ENCODE measurements at places on chromosomes 2 and 18.

- no peak for DNase-seq
Measured at GRCh38 chr2:69914950-69915945, at the start of gene MXD1. MXD1 (plus strand) TSS chr2:69915109; CDS start chr2:69915331, 222 bp downstream.

DNA sequence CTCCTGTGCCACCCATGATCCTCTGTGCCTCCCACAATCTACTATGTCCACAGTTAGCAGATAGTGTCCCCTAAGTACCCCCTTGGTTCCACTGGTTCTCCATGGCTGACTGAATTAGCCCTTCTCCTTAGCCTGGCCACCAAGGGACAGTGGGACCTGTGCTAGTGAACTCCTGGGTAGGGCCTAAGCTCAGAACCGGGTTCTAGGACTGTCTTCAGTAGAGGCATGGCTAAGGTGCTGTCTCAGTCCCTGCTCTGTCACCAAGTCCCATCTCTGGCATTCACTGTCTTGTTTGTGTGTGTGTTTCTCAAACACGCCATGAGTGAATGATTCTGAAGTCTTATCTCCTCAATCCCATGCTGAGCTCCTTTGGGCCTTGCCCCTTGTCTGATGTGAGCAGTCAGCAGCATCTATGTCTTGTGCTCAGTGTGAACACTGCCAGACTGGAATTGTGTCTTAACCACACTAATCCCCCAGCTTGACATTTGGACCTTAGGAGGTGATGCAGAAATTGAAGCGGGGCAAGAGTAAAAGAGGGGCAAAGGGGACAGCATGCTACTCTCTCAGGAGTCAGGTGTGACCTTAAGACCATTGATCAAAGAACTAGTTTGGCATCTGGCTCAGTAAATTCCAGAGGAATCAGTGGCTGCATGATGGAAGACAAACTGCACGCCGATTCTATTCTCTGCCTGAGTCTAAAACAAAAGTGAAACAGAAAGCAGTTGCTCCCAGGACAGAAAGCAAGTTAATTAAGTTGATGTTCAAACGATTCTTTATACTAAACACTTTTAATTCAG, 190.5 kb downstream of the ALPK2 start:
- peak; percentile 4 for DNase-seq

DNA sequence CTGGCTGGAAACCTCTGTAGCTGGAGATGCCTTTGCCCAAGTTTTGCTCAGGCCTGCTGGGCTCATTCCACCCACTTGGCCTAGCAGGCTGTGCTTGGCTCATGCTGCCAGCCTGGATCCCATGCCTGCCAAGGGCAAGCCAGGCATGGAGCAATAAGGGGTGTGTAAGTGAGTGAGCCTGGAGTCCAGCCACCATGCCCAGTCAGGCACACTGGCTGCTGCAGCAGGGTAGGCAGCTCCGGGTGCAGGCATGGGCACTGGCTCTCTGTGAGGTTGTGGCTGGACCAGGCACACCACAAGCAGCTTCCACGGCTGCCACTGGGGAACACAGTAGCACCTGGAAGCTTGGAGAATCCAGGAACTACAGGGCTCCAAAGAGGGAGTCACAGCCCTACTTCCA, 147.7 kb upstream of the HS6ST1 start:
- no peak for DNase-seq

DNA sequence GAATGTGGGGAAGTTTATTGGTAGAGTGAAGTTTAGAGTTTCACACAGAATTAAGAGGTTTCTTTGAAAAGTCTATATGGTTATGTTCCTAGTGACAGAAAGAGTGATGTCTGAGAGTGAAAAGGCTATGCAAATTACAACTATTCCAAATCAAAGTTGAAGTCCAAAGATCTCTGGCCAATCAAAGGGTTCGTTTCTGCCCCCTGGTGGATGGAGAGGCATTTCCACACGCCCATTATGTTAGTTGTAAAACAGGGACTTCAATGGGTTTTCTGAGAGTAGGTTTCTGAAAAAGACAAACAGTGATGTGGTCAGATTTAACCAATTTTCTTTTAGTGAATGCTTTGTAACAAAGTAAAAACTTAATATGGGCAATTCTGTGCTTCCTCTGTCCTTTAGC, 441.5 kb upstream of the POU3F3 start:
- no peak for DNase-seq

DNA sequence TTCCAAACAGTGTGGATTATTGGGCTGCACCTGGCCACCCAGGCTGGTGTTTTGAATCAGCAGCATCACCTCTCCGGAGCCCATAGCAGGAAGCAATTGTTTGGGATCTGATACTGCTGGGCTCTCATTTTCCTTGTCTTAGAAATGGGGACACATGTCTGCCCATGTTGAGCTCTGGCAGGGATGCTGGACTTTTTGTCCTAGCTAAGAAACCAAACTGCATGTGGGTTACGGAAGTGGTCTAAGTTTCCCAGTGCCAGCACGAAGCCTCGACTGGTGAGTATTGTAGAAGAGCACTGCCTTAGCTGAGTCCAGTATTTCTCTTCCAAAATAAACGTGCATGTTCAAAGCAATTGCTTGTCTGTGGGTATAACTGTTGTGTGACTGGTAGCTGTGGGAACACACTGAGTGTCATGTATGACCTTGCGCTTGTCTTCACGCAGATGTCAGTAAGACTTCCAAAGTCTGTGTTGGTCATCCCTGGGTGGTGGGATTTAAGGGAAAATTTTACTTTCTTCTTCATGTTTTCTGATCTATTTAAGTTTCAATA, 43.6 kb downstream of the SH3RF3 start:
- DNase-seq = no peak

DNA sequence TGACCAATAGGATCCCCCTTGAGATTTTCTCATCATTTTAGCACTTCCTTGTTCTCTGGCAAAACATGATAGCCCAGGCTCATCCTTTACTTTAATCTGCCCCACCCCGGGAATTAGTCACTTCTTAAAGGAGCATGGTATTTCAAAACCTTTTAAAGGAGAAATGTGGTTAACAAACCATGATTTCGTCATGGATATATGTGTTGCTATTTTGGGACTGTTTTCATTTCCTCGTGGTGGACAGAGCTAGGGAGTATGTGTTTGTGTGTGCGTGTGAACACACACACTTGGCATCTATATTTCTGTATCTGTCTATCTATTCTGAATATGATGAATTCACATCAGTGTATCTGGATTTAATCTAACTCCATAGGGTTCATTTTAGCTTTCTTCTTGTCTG, 128.1 kb downstream of the BIRC6 start:
- no peak for DNase-seq

DNA sequence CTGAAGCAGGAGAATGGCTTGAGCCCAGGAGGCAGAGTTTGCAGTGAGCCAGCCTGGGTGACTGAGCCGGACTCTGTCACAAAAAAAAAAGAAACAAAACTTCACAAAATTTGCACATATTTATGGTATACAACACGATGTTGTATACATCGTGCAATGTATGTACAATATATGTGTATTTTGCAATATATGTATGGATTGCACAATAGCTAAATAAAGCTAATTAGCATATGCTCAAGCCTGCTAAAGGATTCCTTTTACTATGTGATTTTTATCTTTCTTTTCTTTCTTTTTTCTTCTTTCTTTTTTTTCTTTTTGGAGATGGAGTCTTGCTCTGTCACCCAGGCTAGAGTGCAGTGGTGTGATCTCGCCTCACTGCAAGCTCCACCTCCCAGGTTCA, 368.0 kb upstream of the FAM98A start:
- no peak for DNase-seq

DNA sequence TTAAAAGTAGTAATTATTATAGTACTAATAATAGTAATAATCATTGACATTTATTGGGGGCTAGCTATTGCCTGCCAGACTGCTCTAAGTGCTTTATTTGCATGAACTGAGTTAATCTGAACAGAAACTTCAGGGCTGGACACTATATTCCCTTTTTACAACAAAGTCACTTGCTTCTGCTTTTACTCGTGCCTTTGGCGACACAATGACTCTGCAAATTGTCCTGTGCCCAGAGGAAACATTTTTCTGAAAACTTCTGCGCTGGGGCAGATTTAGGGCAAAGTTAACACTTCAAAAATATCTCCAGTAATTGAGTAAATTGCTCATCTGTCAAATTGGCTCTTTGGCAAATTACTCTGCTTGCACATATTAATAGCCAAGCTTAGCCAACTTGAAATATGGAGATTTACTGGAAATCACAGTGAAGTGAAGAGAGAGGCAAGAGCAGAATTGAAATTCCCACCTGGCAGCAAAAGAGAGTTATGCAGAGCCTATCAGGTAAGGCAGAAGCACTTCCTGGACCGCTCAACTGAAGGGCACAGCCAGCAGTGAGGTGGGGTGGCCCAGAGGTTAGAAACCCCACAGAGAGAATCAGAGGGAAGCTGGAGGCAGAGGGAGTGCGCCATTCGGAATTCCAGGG, 36.3 kb downstream of the BMP10 start:
- no peak for DNase-seq

GRCh38 chr2:202203348-202203747, 35.0 kb downstream of the SUMO1 start:
- no peak for DNase-seq
